ENCODE measurements at places on chromosomes 1 and 21. TPM values are rescaled to one million over a fixed set of nuclear protein-coding genes. Genes with fewer than 3 reads are reported as not detected.

- no peak for DNase-seq
These were observed 14.0 kb downstream of the CAMK1G start for GRCh38 chr1:209597499-209597898.

- DNase-seq: no peak
These were observed 50.1 kb downstream of the ZFYVE9 start for GRCh38 chr1:52192024-52192423.

DNA sequence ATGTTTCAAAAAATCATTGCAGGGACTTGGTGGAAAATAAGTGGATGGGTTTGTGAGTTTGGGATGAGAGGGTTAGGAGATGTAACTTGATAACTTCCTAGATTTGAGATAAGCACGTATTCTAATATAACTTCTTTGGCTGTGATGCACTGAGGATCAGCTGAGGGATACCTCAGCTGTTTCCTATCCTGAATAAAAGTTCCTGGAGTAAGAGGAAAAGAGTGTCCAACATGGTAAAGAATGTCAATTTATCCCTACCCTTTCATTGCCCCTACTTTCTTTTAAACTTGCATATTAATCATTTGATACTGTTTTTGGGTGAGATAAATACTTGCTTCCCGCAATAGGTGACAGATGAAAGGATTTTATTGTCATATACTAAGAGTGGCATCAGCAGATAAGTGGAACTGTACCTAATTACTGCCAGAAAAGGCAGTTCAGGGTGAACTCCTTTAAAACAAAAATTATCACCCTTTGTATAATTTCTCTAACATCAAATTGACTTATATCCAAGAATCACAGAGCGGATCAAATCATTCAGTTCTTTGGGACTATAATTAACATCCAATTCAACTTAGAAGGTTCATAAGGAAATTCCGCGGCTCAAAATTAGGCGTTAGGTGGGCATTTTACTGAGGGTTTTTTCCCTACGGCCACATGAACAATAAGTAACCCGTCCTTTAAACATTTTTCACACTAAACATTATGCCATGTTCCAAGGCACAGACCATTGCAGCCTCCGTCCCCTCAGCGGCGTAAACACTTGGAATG is 1.4 kb upstream of the SUCO start:
- DNase-seq: no peak

Gene SLC2A5
- 0.08 TPM for total RNA-seq

GRCh38 chr1:96329121-96329520 is 392.5 kb upstream of the PTBP2 start:
- no peak for DNase-seq

GRCh38 chr1:63112155-63112900 is 210.0 kb upstream of the FOXD3 start:
- DNase-seq: no peak

Gene UQCRHL
- total RNA-seq: 1.9 TPM

- no peak for DNase-seq
These were observed 9.6 kb upstream of the HTR6 start for GRCh38 chr1:19654886-19655717.

Gene AXDND1
- total RNA-seq: 1.3 TPM

DNA sequence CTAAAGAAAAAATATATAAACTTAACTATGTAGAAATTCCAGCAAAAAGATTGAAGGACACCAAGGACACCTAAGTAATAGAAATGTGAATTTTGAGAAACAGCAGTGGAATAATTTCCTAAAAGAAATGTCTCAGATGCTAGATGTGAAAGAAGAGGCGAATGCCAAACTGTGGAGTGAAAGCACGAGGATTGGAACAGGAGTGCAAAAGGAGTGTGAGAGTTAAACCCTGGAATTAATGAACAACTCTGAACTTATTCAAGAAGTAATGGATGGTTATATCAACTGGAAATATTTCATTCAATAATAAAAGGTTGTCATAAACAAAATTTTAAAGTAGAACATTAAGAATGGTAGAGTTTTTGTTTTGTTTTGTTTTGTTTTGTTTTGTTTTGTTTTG is 78.5 kb upstream of the SGIP1 start:
- DNase-seq: no peak

Gene TAS1R3
- 1.1 TPM for total RNA-seq

Gene F3
- 1.7 TPM for total RNA-seq

Gene GBP7
- total RNA-seq: 0.19 TPM

- DNase-seq: no peak
These were observed 99.1 kb upstream of the NGF start for GRCh38 chr1:115437196-115437595.

Gene TMEM52
- total RNA-seq: not detected

Gene SPATA17
- total RNA-seq: not detected

GRCh38 chr1:56188221-56188620 is 391.1 kb downstream of the PLPP3 start:
- DNase-seq: no peak

Gene S100A2
- total RNA-seq: 1.1 TPM

DNA sequence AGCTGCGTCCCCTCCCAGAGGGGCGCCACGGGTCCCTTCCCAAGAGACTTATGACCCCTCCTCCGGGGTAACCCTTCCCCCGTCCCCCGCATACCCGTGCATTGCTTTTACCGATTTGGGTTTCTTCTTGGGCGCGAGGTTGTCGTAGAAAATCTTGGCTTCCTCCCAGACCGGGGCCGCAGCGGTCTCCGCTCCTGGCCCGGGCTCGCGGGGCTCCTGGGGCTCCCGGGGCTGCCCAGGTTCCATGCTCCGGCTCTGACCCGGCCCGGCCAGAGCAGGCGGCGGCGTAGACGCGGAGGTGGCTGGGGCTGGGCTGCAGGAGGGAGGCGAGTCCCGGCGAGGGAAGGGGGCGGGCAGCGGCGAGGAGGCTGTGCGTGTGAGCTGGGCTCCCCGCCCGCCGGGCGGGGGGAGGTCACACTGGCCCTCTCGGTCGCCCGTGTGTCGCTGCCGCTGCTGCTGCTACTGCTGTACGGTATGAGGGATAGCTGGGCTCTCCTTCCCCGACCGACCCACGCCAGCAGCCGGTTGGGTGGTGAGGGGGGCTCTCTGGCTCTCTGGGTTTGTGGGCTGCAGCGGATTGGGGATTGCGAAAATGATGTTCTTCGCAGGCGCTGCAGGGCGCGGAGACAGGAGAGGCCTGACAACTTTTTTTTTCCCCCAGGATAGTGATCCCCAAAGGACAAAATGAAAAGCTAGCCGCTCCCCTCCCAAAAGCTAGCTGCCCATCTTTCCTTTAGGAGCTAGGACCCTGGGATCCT is at the start of gene NT5C1A:
NT5C1A (minus strand) TSS at position 315 of the 758 bp plus-strand sequence; CDS start at position 246, 69 bp downstream.
- DNase-seq: peak; percentile 12

DNA sequence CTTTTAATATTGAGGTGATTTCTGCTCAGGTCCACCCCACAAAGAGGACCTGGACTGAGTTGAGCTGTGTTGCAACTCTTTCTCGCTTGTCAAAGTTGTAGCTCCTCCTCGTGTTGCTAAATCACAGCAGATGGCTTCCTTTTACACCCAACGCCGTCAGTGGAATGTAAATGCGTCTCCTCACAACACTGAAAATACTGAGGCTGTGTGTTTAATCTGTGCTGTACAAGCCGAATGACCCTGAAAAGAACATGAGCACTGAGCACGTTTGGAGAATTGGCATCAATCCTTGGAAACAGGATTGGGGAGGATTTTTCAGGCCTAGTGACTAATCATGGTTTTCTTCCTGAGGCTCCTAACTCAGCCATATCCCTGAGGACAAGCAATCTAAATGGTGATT is 196.0 kb downstream of the CRB1 start:
- no peak for DNase-seq

- no peak for DNase-seq
These were observed 584.9 kb upstream of the PBX1 start for GRCh38 chr1:163974120-163974519.

Gene FRRS1
- 0.22 TPM for total RNA-seq

Gene PTCH2
- 1.3 TPM for total RNA-seq

- DNase-seq: no peak
These were observed 430.9 kb downstream of the MATN1 start for GRCh38 chr1:30292451-30292850.

Gene CTSK
- 6.8 TPM for total RNA-seq

Gene ARPC5
- 105 TPM for total RNA-seq

DNA sequence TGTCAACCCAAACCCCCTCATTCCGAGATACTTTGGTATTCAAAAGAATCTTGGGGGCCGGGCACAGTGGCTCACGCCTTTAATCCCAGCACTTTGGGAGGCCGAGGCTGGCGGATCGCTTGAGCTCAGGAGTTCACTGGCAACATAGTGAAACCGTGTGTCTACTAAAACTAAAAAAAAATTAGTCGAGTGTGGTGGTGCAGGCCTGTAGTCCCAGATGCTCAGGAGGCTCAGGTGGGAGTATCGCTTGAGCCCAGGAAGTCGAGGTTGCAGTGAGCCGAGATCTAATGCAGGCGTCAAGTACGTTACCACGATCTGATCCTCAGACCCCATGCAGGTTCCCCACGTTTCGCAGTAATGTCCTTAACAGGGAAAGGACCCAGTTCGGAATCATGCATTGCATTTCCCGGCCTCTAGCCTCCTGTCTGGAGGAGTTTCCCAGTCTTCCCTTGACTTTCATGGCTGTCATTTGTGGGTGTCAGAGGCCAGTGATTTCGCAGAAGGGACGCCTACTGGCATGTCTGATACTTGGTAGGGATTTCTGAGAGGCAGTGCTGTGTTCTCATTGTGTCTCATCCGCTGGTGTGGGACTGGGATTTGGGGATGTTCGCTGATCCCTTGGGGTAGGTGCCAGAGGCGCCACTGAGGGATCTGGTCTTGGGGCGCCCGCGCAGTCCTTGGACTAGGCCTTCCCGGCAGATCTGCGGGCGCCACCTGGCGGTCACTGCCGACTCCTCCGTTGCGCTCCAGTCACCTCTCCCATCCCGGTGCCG is 39.3 kb upstream of the HMGN1 start:
- peak; percentile 79 for DNase-seq

Gene PLA2G2D
- not detected for total RNA-seq

Gene C1orf115
- 1.5 TPM for total RNA-seq

DNA sequence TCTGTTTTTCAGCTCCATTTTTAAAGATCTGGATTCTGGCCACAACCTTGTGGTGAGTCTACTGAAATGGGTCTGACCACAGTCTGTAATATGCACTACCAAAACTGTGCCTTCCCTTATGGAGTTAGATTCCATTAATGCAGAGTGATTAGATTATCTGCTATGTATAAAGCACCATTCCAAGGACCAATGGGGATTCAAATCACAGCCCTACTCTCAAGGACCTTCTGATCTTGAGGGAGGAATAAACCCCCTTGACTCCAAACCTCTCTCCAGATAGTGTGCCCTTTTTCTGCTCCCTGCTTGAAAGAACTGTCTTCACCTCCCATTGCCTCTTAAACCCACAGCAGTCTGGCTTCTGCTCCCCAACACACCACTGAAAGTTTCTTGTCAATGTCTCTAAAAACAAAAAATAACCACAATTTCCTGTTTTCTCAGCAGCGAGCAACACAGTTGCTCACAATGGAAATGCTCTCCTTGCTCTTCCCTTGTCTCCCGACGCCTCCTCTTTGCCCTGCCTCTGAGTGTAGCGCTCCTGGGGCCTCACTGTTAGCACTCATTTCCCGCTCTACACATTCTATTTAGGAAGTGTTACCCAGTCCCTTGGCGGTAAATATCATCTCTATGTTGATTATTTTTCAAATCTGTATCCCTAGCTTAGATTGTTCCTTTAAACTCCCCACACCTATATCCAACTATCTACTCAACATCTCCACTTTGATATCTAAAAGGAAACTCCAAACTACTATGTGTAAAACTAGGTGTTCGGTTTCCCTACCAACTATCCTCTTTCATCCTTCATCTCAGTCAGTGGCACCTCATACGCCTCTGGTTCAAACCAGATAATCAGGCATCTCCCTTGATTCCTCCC is 13.6 kb downstream of the PCNX2 start:
- DNase-seq: peak; percentile 44

DNA sequence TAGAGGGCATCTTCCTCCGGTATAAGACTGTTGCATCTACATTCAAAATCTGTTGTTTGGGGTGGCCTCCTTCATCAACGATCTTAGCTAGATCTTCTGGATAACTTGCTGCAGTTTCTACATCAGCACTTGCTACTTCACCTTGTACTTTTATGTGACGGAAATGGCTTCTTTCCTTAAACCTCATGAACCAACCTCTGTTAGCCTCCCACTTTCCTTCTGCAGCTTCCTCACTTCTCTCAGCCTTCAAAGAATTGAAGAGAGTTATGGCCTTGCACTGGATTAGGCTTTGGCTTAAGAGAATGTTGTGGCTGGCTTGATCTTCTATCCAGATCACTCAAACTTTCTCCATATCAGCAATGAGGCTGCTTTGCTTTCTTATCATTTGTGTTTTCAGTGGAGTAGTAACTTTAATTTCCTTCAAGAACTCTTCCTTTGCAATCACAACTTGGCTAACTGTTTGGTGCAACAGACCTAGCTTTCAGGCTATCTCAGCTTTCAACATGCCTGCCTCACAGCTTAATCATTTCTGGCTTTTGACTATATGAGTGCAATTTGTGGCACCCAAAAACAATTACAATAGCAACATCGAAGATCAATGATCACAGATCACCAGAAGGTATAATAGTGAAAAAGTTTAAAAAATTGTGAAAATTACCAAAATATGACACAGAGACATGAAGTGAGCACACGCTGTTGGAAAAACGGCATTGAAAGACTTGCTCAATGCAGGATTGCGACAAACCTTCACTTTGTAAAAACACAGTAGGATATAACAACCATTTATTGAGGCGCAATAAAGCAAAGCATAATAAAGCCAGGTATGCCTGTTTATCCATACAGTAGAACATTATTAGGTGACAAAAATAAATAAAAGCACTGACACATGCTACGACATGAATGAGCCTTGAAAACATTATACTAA is 56.7 kb upstream of the GFI1 start:
- DNase-seq: no peak

DNA sequence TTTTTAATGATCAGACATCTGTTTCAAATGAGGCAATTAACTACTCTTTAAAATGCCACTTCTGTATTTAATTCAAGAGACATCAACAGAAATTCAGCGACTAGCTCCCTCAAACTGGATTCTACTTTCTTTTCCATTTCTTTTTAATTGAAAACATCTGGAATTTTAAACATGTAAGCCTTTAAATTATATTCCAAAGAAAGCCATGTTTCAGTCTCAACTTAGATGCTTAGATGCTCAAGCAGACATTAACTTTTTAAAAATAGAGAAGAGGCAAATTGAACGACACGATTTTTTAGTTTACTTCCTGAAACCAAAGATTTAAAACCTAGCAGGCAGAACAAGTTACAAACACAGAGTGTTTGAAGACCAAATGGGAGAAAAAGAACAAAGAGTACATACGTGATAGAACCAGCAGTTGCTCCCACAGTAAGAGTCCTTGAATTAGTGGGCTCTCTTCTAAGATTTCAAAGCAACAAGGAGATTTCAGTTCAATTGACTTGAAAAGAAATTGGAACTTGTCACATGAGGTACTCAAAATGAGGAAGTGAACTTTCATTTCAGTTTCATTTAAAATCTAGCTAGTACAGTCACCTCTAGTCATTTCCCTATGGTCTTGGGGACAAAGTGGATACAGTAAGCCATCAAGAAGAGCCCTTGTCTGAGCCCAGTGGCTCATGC is at the start of gene CTSS:
CTSS (minus strand) TSS at position 483 of the 681 bp plus-strand sequence. CDS start 1,015 bp downstream, outside the sequence.
- DNase-seq: peak; percentile 37

Gene CD1D
- total RNA-seq: 1.7 TPM

Gene CNR2
- 0.40 TPM for total RNA-seq

All from naive thymus-derived CD4-positive, alpha-beta T cell (primary cell).